ENCODE measurements at places on chromosomes 1 and 21. TPM values are rescaled to one million over a fixed set of nuclear protein-coding genes. Genes with fewer than 3 reads are reported as not detected.

NR1I3 gene
- not detected for total RNA-seq

- H3K4me3 ChIP-seq: no peak overlapping the region
- peaks cover 13% of the 10 kb centered on the region for H3K4me1 ChIP-seq
- no peaks in the 10 kb centered on the region for H3K27me3 ChIP-seq
These were observed 3.7 kb upstream of the IPO9 start for GRCh38 chr1:201825245-201825644.

DNA sequence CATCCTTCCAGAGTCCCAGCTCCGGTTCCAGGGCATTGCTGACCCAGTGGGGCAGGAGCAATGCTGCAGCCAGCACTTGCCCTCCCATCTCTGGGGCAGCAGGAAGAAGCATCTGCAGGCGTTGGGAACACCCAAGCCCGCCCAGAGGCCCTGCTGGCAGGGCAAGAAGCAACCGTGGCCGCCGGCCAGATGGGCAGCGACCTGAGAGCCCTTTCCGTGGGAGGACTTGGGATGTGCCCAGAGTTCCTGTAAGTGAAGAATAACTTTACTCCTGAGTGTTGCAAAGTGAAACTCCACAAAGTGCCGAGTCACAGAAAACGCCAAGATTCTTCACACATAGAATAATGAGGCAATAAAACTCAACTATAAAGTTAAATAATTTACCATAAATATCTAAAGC, 46.0 kb downstream of the GRIK3 start:
- no peaks in the 10 kb centered on the region for H3K36me3 ChIP-seq
- DNase-seq: no peak
- H3K4me1 ChIP-seq: no peaks in the 10 kb centered on the region
- peaks cover 12% of the 10 kb centered on the region for H3K27me3 ChIP-seq
- no peak overlapping the region for H3K27ac ChIP-seq
- H3K4me3 ChIP-seq: no peak overlapping the region

EEIG2 gene
- 10.4 TPM for total RNA-seq

AMY1C gene
- not detected for total RNA-seq

IPO13 gene
- total RNA-seq: 16.2 TPM

S100A5 gene
- 1.2 TPM for total RNA-seq

- no peak for DNase-seq
- H3K27ac ChIP-seq: no peak overlapping the region
- peaks cover 20% of the 10 kb centered on the region for H3K36me3 ChIP-seq
- H3K4me1 ChIP-seq: peaks cover 69% of the 10 kb centered on the region
These were observed 6.1 kb downstream of the TENT5C start for GRCh38 chr1:117611894-117612483.

- H3K4me1 ChIP-seq: no peaks in the 10 kb centered on the region
These were observed 267.3 kb upstream of the DUSP10 start for GRCh38 chr1:222009105-222009730.

- H3K4me1 ChIP-seq: no peaks in the 10 kb centered on the region
- H3K27me3 ChIP-seq: no peaks in the 10 kb centered on the region
- H3K4me3 ChIP-seq: no peak overlapping the region
- no peak overlapping the region for H3K27ac ChIP-seq
- H3K36me3 ChIP-seq: no peaks in the 10 kb centered on the region
- DNase-seq: no peak
These were observed 23.4 kb downstream of the PLEKHO1 start for GRCh38 chr1:150173141-150173585.

Measured in activated CD8-positive, alpha-beta T cell treated with anti-CD3 and anti-CD28 coated beads for 36 hours (primary cell).